ENCODE measurements at places on chromosomes 16 and 17.

- DNase-seq: no peak
These were observed 9.8 kb downstream of the SLC4A1 start for GRCh38 chr17:44257815-44258760.

- DNase-seq: no peak
These were observed 108.4 kb upstream of the ZKSCAN2 start for GRCh38 chr16:25366078-25366477.

- DNase-seq: no peak
These were observed 151.2 kb downstream of the CCDC182 start for GRCh38 chr17:57593739-57594462.

GRCh38 chr17:77882481-77883212 lies 75.9 kb upstream of the TNRC6C start:
- DNase-seq: peak; percentile 50

- DNase-seq: no peak
These were observed 31.7 kb upstream of the LCMT1 start for GRCh38 chr16:25079637-25080378.

DNA sequence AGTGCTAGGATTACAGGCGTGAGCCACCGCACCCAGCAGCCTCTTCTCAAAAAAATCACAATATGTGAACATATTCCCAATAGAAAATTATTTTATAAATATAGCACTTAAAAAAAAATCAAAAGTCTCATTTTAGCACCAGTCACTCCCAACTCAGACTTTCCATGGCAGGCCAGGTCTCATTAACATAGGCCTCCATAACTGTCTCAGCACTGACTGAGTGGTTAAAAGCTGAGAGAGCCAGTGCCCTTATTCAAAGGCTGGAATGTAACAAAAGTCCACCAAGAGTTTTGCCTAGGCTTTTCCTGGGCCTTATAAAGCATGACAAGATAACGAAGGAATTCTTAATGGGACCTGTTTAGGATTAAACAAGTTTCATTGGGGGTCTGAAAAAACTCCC lies 79.8 kb downstream of the EMP2 start:
- no peak for DNase-seq

DNA sequence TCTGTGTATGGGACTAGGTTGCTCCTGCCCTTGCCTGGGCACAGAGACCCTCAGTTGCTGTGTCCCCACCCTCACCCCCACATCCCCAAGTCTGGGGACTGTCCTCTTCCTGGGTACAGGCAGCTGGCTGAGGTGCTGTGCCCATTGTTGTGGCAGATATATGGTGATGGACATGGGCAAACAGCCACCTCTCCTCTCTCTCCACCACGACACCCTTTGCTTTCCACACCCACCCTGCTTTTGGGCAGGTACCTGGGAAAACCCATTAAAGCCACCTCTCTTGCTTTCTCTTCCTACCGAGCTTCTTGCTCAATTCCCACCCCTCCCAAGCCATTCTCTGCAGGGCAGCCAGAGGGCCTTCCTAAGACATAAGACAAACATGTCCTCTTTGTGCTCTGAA lies 21.7 kb downstream of the TRPV2 start:
- no peak for DNase-seq

- DNase-seq: no peak
These were observed 113.2 kb downstream of the PRKCB start for GRCh38 chr16:23948949-23949411.

- no peak for DNase-seq
These were observed 1.2 kb upstream of the ABCA9 start for GRCh38 chr17:69061721-69062556.

GRCh38 chr17:58192612-58193011 lies at the start of gene EPX:
EPX (plus strand) TSS chr17:58192726; CDS start chr17:58192847, 121 bp downstream.
- DNase-seq: no peak

GRCh38 chr17:74608511-74608910 lies 15.0 kb downstream of the CD300E start:
- DNase-seq: no peak

- DNase-seq: no peak
These were observed 67.9 kb downstream of the ZZEF1 start for GRCh38 chr17:4074831-4075495.
